ENCODE measurements at places on chromosomes 1 and 21. TPM values are rescaled to one million over a fixed set of nuclear protein-coding genes. Genes with fewer than 3 reads are reported as not detected.

OR2T29 gene
- total RNA-seq = not detected

XCL2 gene
- not detected for total RNA-seq

POGZ gene
- total RNA-seq = 6.6 TPM

TTLL7 gene
- 0.79 TPM for total RNA-seq

USH2A gene
- total RNA-seq = not detected

CHAF1B gene
- 1.3 TPM for total RNA-seq

AKNAD1 gene
- 0.26 TPM for total RNA-seq

COL8A2 gene
- 3.3 TPM for total RNA-seq

CNIH4 gene
- total RNA-seq = 146 TPM

COL24A1 gene
- under 0.01 TPM for total RNA-seq

LIPI gene
- total RNA-seq = not detected

FLG2 gene
- under 0.01 TPM for total RNA-seq

PGBD2 gene
- total RNA-seq = 7.4 TPM

AKR7A3 gene
- 0.26 TPM for total RNA-seq

IVL gene
- 1.6 TPM for total RNA-seq

NID1 gene
- 0.13 TPM for total RNA-seq

GUCA2A gene
- not detected for total RNA-seq

LPAR3 gene
- 37.1 TPM for total RNA-seq

ZNF644 gene
- total RNA-seq = 54.5 TPM

SPATA21 gene
- total RNA-seq = not detected

FBXO42 gene
- 18.1 TPM for total RNA-seq

NR5A2 gene
- total RNA-seq = not detected

SH2D2A gene
- total RNA-seq = 1.2 TPM

GCSAML gene
- total RNA-seq = not detected

ESRRG gene
- total RNA-seq = not detected

CHIA gene
- not detected for total RNA-seq

S100A13 gene
- total RNA-seq = 69.8 TPM

UTP25 gene
- total RNA-seq = 6.3 TPM

ARMH1 gene
- not detected for total RNA-seq

ATP13A2 gene
- total RNA-seq = 53.8 TPM

SLC35F3 gene
- total RNA-seq = 0.79 TPM

LCE6A gene
- total RNA-seq = not detected

OR10J1 gene
- not detected for total RNA-seq

NDUFS2 gene
- 132 TPM for total RNA-seq

SELL gene
- not detected for total RNA-seq

ADAMTS5 gene
- 0.26 TPM for total RNA-seq

KIF26B gene
- total RNA-seq = 1.8 TPM

LCE1F gene
- not detected for total RNA-seq

MCOLN3 gene
- total RNA-seq = 2.4 TPM

ACTN2 gene
- 0.79 TPM for total RNA-seq

FHAD1 gene
- total RNA-seq = 0.13 TPM

All from bronchial epithelial cell (primary cell).